ENCODE measurements at places on chromosomes 3 and 15. TPM values are rescaled to one million over a fixed set of nuclear protein-coding genes. Genes with fewer than 3 reads are reported as not detected.

DNA sequence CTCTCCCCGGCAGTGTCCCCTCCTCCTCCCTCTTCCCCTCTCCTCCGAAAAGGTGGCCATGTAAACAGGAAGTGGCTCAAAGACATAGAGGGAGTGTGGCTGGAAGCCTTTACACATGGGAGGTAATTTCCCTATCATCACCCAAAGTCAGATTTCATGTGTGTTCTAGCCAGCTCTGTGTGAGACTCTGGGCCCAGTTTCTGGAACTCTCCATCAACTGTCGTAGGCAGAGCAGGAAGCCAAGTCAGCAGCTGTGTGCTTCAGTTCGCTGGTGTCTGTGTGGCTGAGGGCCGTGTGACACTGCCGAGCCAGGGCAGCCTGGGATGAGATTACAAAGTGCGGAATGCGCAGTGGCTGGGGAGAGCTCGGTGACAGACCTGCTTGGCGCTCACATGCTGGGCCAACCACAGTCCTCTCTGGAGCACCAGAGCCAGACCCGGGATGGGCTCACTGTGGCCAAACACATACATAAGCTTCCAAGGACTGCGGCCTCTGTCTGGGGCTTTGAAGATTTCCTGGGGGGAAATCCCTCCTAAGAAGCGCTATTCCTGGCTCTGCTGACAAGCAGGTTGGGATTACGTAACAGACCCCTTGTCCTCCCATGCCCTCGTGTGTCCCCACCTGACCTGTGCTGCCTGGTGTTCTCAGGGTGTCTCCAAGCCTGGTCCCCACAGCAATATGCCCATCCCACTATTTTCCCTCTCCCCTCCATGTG is 50.7 kb downstream of the UMPS start:
- DNase-seq = peak; percentile 69

Gene ITGA11
- total RNA-seq = 1.7 TPM

DNA sequence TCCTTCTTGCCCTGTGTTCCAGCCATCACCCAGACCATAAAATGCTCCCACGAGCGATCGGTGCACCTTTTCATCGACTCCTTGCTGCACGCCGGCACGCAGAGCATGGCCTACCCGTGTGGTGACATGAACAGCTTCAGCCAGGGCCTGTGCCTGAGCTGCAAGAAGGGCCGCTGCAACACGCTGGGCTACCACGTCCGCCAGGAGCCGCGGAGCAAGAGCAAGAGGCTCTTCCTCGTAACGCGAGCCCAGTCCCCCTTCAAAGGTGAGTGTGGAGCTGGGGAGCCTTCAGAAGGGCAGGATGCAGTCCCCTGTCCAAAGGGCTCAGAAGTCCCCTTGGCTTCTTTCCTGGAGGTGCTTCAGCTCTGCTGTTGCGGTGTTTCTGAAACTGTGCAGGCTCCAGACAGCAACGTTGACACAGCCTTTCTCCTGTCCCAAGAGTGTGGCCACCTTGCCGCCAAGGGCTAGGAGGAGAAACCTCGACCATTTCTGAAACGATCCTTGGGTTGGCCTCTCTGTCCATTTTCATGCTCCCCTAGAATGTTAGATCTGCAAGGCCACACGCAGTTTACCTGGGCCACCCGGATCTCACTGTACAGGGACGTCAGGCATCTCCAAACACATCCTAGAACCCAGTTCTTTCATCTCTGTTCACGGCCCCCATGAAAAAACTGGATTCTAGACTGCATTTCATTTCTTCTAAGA is 116.7 kb downstream of the LIPC start:
- peak; percentile 74 for DNase-seq

DNA sequence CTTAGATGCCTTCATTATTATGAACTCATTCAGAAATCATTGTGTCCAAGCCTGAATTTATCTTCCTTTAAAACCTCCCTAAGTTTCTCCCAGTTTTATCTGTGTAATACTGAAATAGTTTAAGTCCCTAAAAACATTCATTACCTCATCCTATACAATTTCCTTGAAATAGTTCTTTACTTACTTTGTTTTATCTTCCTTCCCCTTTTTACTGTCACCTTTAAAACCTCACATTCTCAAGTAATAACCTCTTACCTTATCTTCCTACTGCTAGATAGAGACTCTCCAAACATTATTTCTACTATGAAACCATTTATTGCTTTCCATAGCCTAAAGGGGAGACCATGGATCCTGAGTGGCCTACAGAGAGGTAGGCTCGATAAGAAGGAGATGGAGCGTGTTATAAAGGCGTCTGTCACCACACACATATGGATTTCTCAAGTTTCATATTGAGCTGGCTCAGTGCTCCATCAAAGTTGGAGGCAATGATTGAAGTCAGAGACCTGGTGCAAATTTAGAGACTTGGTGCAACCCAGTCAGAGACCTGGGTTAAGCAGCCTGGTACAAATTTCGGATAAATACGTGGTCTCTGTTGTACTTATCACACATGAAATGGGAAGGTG is 140.4 kb downstream of the NFKBIZ start:
- DNase-seq = no peak

- DNase-seq = no peak
These were observed 36.3 kb downstream of the STAC start for GRCh38 chr3:36416599-36416998.

GRCh38 chr15:87287156-87287555 is 969.4 kb downstream of the NTRK3 start:
- no peak for DNase-seq

- DNase-seq = no peak
These were observed 338.5 kb downstream of the RORA start for GRCh38 chr15:60890375-60891230.

Gene CCDC54
- not detected for total RNA-seq

DNA sequence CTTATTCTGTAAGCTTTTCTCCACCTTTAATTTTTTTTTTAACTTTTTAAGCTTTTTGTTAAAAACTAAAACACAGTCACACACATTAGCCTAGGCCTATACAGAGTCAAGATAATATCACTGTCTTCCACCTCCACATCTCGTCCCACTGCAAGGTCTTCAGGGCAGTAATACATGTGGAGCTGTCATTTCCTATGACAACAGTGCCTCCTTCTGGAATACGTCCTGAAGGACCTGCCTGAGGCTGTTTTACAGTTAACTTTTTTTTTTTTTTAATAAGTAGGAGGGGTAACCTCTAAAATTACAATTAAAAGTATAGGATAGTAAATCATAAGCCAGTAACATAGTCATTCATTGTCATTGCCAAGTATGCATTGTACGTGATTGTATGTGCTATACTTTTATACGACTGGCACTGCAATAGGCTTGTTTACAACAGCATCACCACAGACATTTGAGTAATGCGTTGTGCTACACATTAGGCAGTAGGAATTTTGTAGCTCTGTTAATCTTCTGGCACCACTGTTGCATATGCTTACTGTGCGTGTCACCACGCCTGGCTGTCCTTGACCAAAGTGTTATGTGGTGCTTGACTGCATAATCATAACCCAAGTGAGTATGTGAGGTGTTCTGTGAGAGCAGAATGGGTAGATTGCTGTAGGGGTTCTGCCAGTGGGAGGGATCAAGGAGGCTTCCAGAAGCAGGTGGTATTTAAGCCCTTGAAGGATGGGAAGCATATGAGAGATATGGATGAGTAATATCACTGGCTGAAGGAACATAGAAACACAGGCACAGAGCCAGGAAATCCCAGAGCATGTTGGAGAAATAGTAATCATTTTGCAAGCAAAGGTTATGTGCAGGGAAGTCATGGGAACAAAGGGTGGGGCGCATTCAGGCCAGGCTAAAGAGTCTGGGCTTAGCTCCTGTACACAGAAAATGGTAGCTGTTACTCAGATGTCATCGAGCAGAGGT is 18.3 kb downstream of the FBXO22 start:
- no peak for DNase-seq

GRCh38 chr3:185961675-185962232 is 23.9 kb upstream of the TRA2B start:
- DNase-seq = no peak

Gene EOMES
- 1.9 TPM for total RNA-seq

Gene MYO5A
- 24.8 TPM for total RNA-seq

Gene CATSPER2
- 2.0 TPM for total RNA-seq

- no peak for DNase-seq
These were observed 46.4 kb upstream of the SYNM start for GRCh38 chr15:99058421-99058870.

Gene MAP4
- total RNA-seq = 146 TPM

GRCh38 chr3:173725507-173725906 is 328.0 kb downstream of the NLGN1 start:
- no peak for DNase-seq

GRCh38 chr3:37559461-37559860 is 302.2 kb upstream of the CTDSPL start:
- DNase-seq = no peak

- DNase-seq = no peak
These were observed 30.1 kb downstream of the POLR2M start for GRCh38 chr15:57736591-57736990.

- no peak for DNase-seq
These were observed 55.4 kb downstream of the SETD2 start for GRCh38 chr3:47108546-47108945.

DNA sequence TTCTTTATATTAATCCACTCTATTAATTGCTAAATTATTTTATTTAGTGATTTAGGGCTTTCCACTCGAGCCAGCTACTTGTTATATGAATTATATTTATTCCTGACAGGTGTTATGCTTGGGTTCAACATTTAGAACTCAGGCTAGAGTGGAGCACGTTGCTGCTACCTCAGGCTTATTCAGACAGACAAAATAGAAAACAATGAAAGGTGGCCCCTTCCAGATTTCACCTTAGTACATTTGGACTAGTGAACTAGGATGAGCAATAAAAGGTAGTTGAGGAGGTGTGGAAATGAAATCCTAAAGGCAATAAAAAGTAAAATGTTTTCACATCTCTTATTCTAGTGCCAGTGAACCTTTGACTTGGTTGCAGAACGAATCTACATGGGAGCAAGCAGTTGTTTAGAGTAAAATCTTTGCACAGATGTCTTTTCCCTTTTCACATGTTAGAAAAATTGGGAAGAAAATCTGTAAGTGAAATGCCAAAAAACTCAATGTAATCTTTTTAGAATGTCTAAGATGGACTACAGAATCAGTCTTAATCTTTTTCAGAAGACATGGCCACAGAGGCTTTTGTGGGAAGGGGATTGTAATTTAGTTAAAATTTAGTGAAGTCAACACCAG is 63.8 kb downstream of the AKAP13 start:
- no peak for DNase-seq

GRCh38 chr3:101464235-101464634 is 48.8 kb downstream of the SENP7 start:
- no peak for DNase-seq

Gene P2RY14
- 1.8 TPM for total RNA-seq

GRCh38 chr15:92062505-92062904 is 209.0 kb downstream of the SLCO3A1 start:
- DNase-seq = no peak

Gene RBM6
- 67.9 TPM for total RNA-seq

Gene PARL
- 47.7 TPM for total RNA-seq

DNA sequence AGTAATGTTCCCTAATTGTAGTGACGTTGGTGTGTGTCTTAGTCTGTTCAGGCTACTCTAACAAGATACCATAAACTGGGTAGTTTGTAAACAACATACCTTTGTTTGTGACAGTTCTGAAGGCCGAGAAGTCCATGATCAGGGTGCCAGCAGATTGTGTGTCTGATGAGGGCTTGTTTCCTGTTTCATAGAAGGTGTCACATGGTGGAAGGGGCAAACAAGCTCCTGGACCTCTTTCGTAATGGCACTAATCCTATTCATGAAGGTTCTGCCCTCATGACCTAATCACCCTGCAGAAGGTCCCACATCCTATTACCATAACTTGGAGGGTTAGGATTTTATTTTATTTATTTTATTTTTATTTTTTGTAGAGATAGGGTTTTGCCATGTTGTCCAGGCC is 11.1 kb downstream of the ATXN7 start:
- DNase-seq = no peak

GRCh38 chr3:48595526-48596121 is 495 bp upstream of the COL7A1 start:
- DNase-seq = peak; percentile 77

Gene BTBD1
- total RNA-seq = 45.6 TPM

DNA sequence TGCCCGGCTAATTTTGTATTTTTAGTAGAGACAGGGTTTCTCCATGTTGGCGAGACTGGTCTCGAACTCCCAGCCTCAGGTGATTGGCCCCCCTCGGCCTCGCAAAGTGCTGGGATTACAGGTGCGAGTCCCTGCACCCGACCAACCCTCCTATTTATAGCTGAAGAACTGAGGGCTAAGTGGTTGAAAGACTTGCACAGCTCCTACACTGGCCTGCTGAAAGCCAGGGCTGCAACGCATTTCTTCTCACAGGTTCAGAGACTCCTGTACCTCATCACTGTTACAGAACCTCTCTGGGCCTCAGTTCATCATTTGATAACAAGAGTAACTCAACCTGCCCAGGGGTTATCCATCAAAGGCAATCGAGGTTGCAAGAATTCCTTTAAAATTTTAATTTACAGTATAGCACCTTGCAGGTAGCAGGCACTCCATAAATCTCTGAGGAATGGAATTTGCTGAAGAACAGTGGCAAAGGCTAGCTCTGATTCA is 626.5 kb upstream of the TBL1XR1 start:
- DNase-seq = no peak

DNA sequence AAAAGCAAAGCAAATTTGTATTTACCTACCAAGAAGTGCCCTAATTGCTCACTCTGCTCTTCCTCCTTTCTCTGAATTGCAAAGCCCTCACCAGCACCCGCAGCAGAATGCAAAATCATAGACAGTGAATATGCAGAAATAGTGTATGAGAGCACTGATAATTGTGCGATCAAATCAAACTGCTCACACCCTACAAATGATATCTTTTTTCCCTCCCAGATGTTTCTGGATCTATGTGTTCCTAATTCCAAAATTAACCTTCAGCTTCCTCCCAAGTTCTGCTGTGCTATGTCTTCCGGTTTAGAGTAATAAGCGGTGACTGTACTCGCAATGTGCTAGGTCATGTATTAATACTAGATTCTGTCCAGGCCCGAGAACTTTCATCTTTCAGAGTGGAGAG is 3.4 kb downstream of the GHSR start:
- DNase-seq = no peak

GRCh38 chr15:99621767-99622166 is 56.0 kb downstream of the MEF2A start:
- no peak for DNase-seq

GRCh38 chr15:89587955-89588354 is 12.7 kb downstream of the TICRR start:
- no peak for DNase-seq

- DNase-seq = no peak
These were observed 142.7 kb downstream of the MEGF11 start for GRCh38 chr15:66110864-66111263.

Gene CRBN
- total RNA-seq = 74.5 TPM

GRCh38 chr3:188937389-188937788 is 234.4 kb upstream of the TPRG1 start:
- DNase-seq = no peak

DNA sequence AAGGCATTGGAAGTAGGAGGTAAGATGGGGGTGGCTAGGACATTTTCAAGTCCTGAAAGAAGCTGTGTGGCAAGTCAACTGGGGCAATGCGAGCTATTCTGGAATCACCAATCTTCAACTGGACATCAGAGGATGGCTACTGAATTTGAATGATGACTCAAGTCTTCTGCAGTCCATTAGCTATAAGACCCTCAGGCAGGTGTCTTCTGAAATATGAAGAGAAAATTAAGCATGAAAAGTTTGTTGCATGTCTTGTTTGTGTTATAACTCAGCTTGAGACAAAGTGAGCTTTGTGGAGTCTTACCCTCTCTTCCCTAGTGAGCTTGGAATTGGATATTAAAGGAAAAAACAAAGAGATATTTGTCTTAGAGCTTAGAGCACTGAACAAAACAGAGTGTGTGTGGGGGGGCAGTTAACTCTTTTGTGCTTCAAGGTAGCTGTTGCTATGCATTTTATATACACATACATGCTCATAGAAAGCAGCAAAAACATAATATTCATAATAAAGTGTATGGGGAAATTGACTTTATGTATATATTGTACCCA is 979.1 kb downstream of the MCTP2 start:
- no peak for DNase-seq

Data from upper lobe of left lung (tissue), 6 donors.